Sigmoid colon (tissue), 7 donors: ENCODE measurements at places on chromosomes 5 and 9. TPM values are rescaled to one million over a fixed set of nuclear protein-coding genes. Genes with fewer than 3 reads are reported as not detected.

DNA sequence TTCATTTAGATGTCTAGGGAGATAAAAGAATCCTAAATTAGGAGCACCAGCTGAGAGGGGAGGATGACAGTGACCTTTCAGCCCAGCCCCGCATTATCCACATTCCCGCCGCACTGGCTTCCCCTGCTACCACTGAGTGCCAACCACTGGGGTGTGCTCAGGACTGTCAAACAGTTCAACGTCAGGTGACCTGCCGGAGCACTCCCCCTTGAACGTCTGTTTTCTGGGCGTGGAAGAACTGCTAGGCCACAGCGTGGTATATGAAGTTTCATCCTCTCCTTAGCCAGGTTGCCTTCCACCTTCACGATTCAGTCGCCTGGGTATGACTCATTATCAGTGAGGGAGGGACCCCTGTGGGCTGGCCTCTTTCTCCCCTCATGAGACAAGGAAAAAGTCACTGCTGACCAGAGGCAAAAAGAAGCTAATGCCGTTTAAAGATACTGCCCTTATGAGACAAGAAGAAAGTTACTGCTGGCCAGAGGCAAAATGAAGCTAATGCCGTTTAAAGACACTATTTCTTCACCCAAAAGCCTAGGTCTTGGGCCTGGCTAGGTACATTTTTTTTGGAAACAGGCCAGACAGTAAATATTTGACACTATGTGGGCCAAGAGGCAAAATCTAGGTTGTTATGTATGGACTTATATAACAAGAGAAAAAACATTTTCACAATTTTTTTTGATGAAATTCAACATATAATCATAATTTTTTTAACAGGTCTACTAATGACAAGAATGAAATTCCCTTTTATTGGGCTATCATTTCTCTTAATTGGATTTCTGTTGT is 4.6 kb downstream of the NMRK1 start:
- DNase-seq, result no peak

TERT gene
- not detected for total RNA-seq

CCDC183 gene
- total RNA-seq, result 1.5 TPM

- DNase-seq, result peak; percentile 83
These were observed 778 bp downstream of the TRIM41 start for GRCh38 chr5:181223729-181224389.

DNA sequence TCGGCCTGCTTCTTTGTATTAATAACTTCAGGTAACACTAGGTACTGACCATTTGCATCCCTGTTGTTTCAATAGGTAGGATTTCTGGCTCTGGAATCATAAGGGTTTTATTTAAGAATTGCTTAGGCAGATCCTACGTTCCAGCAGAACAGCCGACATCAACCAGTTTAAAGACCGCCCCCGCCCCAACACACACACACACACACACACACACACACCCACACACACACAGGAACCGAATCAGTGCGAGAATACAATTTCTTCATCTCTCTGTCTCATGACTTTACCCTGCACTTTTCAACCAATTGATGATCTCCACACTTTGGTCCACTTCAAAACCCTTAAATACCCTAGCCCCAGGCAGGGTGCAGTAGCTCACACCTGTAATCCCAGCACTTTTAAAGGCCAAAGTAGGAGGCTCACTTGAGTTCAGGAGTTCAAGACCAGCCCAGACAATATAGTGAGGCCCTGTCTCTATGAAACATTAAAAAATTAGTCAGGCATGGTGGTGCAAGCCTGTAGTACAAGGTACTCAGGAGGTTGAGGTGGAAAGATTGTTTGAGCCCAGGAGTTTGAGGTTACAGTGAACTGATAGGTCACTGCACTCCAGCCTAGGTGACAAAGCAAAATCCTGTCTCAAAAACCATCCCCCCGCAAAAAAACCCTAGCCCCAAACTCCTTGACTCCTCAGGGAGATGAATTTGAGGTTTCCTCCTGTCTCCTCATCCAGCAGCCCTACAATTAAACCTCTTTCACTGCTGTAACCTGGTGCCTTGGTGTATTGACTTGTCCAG is 2.7 kb upstream of the MTMR12 start:
- no peak for DNase-seq

NOP16 gene
- 4.4 TPM for total RNA-seq

C9orf152 gene
- not detected for total RNA-seq

- no peak for DNase-seq
These were observed 75.6 kb downstream of the ST8SIA4 start for GRCh38 chr5:100827481-100827889.

- no peak for DNase-seq
These were observed 43.4 kb downstream of the ACOT12 start for GRCh38 chr5:81350507-81350906.

SPATA31D4 gene
- total RNA-seq, result not detected

DNA sequence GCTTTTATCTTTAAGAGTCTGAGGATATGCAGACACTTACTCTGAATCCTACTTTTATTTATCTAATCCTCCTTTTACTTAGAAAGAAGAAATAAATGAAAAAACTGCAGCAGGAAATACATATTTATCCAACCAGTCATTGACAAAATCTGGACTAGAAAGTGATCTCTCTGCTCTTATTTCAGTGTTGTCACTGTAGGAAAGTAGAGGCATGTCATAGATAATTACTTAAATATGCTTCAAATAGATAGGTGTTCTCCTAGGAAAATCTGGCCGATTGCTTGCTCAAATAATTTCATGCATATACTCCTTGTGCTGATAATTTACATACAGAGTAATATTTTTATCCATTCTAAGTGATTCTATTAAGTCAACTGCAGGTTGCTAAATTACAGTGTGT is 2001.9 kb upstream of the C9orf72 start:
- DNase-seq, result no peak

- no peak for DNase-seq
These were observed 173.7 kb downstream of the SLC28A3 start for GRCh38 chr9:84166891-84167290.

DNA sequence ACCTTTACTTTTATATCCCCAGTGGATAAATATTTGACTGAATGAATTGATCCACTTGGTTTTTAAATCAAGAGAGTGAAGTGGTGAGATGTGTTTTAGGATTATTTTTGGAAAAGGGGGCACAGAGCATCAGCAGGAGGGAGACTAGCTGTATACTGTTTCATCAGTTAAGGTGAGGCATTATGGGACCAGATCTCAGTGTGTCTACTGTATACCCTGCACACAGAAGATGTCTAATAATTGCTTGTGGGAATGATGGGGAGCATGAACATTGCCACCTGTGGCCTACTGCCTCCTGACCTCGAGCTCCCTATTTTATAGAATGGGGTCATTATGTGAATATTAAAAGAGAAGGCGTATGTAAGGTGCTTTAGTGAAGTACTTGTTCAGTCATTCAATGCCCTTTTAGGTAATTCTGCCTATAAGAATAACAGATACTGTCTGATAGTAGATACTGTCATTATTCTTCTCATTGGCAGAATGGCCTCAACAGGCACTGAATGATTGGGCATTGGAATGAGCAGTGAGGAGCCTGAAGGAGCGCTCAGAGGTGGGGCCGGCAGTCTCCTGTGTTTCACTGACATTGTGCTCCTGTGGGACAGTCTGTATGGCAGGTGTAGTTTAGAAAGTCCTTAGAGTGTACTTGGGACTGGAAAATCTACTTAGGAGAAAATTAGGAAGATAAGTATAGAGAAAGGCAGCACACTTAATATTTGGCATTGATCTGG is 47.4 kb upstream of the FAM120AOS start:
- DNase-seq, result no peak

DNA sequence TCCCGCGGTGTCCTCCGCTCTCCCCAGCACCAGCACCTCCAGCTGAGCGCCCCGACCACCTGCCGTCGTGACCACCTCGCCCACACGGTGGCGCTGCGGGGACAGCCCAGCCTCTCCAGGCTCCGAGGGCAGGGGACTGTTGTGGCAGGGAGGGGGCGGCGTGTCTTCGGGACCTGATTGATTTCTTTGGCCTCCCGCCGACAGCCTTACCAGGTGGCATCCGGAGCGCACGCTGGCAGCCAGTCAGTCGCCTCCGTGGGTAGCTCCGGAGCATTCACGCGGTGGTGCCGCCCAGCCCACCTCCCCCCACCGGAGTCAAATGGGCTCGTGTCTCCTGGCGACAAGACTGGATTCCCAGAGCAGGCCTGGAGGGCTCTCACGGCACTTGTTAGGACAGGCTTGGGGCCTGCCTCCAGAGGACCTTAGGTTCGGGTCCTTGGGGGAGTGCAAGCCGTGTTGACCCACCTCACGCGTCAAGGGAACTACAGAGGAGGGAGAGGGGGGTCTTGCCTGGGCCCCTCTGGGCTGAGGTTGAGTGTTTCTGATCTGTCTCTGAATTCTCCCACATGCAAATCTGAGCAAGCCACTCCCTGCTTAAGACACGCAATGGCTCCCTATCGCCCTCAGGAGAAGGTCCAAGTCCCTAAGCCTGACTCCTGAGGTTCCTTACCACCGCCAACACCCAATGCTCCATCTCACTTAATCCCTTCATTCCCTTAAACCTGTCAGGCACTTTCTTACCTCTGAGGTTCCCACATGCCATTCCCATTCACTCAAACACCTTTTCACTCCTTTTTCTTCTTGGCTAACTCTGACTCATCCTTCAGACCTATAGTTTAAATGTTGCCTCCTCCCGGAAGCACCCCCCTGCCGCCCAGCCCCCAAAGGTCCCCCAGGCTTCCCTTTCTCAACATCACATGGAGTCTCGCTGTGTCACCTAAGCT is 51.2 kb upstream of the GGTA1 start:
- DNase-seq, result peak; percentile 89

DNA sequence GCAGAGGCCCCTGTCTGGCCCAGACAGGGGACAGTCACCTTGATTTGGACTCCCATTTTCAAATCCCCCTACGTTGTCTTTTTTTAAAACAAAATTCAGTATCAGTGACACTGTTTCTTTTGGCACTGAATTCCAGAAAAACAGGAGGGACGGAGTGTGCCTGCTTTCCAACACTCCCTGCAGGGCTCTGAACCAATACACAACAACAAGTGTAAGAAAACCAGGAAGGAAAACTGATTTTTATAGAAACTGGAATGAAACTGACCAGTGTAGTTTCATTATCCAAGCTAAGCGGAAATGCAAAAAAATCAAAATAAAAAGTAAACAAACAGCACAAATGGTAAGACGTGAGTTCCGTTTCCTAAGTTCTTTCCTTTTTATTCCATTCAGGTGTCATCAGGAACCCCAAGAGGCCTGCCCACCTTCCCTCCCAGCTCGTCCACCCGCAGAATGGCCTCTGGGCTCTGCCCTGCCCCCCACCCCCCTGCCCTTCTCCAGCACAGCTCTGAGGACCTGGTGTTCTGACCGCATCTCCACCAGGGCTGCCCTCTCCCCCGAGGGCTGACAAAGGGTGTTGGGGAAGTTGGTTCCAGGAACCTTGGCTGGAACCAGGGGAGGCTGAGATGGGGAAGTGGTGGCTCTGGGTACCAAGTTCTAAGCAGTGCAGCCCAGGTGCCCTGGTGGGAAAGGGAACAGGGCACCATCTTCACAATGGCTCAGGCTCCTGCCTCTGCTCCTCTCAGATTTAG is 73.6 kb downstream of the PSD2 start:
- DNase-seq, result no peak

GRCh38 chr9:2260417-2261306 is 245.5 kb downstream of the SMARCA2 start:
- DNase-seq, result no peak

FAM153A gene
- 5.3 TPM for total RNA-seq

- DNase-seq, result no peak
These were observed 198.3 kb downstream of the AUH start for GRCh38 chr9:91163444-91163772.

- no peak for DNase-seq
These were observed 8.8 kb upstream of the CLTB start for GRCh38 chr5:176425138-176425537.

DNA sequence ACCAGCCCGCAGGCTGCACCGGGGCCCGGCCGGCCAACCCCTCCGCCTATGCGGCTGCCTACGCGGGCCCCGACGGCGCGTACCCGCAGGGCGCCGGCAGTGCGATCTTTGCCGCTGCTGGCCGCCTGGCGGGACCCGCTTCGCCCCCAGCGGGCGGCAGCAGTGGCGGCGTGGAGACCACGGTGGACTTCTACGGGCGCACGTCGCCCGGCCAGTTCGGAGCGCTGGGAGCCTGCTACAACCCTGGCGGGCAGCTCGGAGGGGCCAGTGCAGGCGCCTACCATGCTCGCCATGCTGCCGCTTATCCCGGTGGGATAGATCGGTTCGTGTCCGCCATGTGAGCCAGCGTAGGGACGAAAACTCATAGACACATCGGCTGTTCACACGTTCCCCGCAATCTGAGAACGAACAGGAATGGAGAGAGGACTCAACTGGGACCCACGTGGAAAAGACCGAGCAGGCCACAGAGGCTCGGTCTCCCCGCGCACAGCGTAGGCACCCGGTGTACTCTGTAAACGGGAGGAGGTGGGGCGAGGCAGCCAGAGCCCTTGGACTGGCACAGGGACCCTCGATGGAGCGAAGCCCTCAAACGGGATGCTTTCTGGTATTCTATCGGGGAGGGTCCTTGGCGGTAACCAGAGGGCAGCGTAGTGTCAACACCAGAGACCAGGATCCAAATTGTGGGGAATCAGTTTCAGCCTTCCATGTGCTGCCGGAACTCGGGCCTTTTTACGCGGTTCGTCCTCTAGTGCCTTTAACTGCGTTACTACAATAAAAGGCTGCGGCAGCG is 1.9 kb downstream of the FOXE1 start:
- no peak for DNase-seq

PITX1 gene
- total RNA-seq, result 1.8 TPM

- DNase-seq, result no peak
These were observed 287.8 kb upstream of the RASA1 start for GRCh38 chr5:86979811-86980411.

MARCOL gene
- total RNA-seq, result not detected

DNA sequence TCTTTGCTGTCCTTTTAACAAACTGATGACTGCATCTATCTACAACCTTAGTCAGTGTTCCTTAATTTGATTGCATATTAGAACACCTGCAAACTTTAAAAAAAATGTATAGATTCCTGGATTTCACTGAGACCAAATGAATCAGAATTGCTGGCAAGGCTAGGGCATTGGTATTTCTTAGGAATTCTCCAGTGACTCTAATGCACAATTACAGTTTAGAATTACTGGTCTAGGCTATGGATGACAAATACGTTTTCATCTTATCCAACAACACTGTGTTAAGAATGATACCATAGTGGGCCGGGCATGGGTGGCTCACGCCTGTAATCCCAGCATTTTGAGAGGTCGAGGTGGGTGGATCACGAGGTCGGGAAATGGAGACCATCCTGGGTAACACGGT is 545.9 kb upstream of the RIOK2 start:
- DNase-seq, result no peak

DNA sequence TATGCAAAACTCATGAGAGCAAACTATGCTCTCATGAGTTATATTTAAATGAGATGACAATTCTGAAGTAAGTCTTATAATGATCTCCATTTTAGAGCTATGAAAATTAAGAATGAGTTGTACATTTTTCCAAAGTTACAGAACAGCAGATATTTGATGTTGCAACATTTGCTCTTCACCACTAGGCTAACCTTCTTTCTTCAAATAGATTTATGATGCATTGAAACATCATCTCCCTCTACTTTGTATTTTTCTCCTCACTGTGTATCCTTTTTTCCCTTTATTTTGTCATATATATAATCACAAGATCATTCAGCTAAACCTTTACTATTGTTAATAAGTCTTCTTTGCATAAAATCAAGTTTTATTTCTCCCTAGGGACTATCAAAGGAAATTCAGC is 497.7 kb upstream of the TYRP1 start:
- DNase-seq, result no peak

PCDHB5 gene
- 3.2 TPM for total RNA-seq

GRCh38 chr5:173885475-173886010 is 2.6 kb upstream of the CPEB4 start:
- DNase-seq, result no peak

CEMIP2 gene
- 17.9 TPM for total RNA-seq

DOCK2 gene
- 14.7 TPM for total RNA-seq

SPRY4 gene
- total RNA-seq, result 8.6 TPM

TRIP13 gene
- total RNA-seq, result not detected

- DNase-seq, result peak; percentile 59
These were observed 5.9 kb downstream of the NINJ1 start for GRCh38 chr9:93128011-93128714.
